Fibroblast of pulmonary artery (primary cell): ENCODE measurements at places on chromosomes 5 and 9.

GRCh38 chr9:77514886-77515711 lies 133.0 kb downstream of the GNA14 start:
- peak; percentile 84 for DNase-seq

DNA sequence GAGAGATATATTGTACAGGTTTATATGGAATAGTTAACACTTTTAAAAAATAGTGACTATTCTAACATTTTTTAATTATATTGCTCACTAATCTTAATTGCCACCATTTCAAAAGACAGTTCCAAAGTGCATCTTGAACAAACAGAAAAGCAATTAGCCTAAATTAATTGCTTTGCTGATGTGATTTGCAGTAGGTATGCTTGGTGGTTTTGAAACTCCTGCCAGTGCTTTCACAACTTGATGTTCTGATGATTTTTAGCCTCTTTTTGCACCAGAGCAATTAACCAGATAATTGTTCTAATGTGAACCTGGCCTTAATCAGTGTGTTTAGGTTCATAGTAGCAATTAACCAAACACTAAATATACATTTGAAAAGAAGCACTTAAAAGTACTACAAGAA lies 207.6 kb downstream of the FBXL17 start:
- DNase-seq, result no peak

DNA sequence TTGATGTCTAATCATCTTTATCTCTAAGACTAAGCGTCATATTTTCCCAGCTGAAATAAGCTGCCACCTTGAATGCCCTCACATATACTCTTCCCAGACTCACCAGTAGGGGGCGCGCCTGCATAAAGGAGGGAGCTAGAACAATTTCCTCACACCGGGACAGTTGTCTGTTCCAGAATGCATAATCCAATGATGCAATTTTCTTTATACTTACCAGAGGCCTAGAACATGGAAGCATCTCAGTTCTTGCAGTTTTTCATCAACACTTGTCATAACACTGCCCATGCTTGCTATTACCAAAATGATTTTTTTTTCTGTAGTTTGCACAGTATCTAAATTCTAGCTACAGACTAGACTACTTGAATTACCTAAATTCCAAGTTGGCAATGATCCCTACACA lies 203.9 kb downstream of the FRMD3 start:
- DNase-seq, result peak; percentile 89

DNA sequence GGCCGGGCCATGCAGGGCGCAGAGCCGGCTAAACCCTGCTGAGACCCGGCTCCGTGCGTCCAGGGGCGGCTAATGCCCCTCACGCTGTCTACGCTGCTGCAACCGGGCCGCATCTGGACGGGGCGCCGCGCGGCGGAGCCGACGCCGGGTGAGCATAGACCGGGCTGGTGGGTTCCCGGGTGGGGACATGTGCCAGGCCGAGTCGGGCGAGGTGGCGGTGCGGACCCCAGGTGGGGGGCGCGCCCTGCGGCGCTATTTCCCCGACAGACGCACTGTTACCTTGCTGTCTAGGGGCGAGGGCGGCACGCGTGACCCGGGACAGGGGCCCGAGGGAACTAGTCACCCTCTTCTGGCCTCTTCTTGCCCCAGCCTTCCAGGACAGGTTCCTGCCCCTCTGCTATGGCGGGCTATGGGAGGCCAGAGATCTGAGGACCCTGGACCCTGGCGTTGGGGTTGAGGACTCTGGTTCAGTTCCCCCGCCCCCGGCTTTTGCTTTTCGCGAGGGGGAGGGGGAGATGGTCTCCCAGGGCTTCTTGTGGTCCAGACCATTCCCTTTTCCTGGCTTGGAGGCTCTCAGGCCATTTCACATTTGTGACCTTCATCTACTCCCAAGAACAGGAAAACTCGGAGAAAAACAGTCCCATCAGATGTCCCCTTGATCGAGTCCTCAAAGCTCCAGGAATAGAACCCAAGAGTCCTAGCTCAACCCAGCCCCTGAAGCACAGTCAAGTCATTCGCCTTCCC lies 536 bp downstream of the SLC27A4 start:
- no peak for DNase-seq

DNA sequence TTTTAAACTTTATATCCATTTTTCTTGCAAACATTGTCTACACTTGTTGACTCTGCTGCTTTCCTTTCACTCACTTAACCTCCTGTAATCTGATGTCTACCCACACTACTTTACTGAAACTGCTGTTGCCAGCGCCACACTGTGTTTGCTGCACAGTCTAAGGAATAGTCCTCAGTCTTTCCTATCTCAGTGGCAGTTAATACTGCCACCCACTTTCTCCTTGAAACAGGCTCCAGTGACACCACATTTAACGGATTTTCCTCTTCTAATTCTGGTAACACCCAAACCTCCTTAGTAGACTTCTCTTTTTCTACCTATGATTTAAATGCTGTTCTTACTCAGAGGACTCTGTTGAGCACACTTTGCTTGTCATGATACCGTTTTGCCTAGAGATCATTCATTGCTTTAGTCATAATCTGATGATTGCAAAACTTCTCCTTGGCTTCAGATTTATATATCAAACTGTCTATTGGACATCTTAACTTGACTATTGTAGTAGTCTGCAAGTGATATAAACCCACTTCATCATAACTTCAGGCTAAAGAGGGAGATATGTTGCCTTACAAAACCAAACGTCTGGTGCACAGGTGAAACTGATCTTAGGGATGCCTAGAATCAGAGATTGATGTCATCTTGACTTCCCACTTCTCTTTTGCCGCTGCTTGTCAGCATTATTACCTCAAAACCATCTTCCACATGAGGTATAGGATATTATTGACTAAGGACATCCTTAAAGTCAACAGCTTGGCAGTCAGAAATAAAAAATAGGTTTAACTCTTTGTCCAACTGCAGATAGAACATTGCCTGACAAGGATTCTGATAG lies 94.1 kb downstream of the CDC42SE2 start:
- DNase-seq, result no peak
